ENCODE measurements at places on chromosomes 4 and X.

- no peaks in the 10 kb centered on the region for H3K27me3 ChIP-seq
- H3K36me3 ChIP-seq, result no peaks in the 10 kb centered on the region
- H3K27ac ChIP-seq, result no peak overlapping the region
- H3K4me3 ChIP-seq, result no peak overlapping the region
- H3K4me1 ChIP-seq, result no peaks in the 10 kb centered on the region
These were observed 9.9 kb upstream of the MID1 start for GRCh38 chrX:10630320-10630719.

- H3K27me3 ChIP-seq, result no peaks in the 10 kb centered on the region
- no peak overlapping the region for H3K27ac ChIP-seq
- H3K4me3 ChIP-seq, result no peak overlapping the region
- H3K36me3 ChIP-seq, result no peaks in the 10 kb centered on the region
- DNase-seq, result no peak
These were observed 19.5 kb downstream of the TMPRSS11E start for GRCh38 chr4:68466751-68467150.

DNA sequence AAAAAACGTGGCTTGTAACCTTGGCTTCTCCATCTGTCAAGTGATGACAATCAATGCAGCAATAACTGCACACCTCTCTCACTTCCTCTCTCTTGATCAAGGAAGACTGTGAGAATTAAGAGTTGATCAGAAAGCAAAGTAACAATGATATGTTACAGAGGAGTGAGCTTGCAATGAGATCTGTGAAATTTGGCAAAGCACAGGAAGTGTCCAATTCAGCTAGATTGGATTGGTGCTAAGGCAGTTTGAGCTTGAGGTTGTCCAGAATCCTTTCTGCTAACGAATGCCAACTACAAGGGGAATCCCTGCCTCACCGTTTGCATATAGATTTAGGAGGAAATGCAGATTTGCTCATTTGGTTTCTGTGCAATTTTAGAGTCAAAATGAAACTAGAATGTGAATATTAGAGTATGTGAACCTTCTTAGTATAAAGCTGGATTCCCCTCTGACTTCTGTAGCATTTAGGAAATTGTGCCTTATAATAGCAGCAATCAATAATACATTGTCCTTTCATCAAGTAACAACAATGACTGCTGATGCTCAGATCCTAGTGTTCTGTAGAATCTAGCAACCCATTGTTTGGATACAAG lies 346.4 kb downstream of the PTTG2 start:
- H3K27me3 ChIP-seq, result no peaks in the 10 kb centered on the region
- peaks cover 43% of the 10 kb centered on the region for H3K4me1 ChIP-seq
- H3K36me3 ChIP-seq, result peaks cover 3% of the 10 kb centered on the region

- H3K4me3 ChIP-seq, result no peak overlapping the region
- no peaks in the 10 kb centered on the region for H3K36me3 ChIP-seq
- no peaks in the 10 kb centered on the region for H3K27me3 ChIP-seq
- H3K4me1 ChIP-seq, result no peaks in the 10 kb centered on the region
These were observed 117.4 kb upstream of the GPM6A start for GRCh38 chr4:175929441-175929840.

GRCh38 chrX:21998037-21998436 lies 34.1 kb upstream of the PHEX start:
- H3K4me3 ChIP-seq, result no peak overlapping the region
- no peak overlapping the region for H3K27ac ChIP-seq
- no peak for DNase-seq

- no peaks in the 10 kb centered on the region for H3K27me3 ChIP-seq
- no peaks in the 10 kb centered on the region for H3K36me3 ChIP-seq
- DNase-seq, result no peak
- no peak overlapping the region for H3K4me3 ChIP-seq
These were observed 43.3 kb upstream of the PDGFC start for GRCh38 chr4:157014621-157015591.

GRCh38 chrX:149470955-149471354 lies 34.2 kb downstream of the IDS start:
- H3K27me3 ChIP-seq, result no peaks in the 10 kb centered on the region
- no peak overlapping the region for H3K4me3 ChIP-seq
- H3K4me1 ChIP-seq, result peaks cover 5% of the 10 kb centered on the region
- no peaks in the 10 kb centered on the region for H3K36me3 ChIP-seq
- DNase-seq, result peak; percentile 48
- no peak overlapping the region for H3K27ac ChIP-seq

- H3K4me3 ChIP-seq, result no peak overlapping the region
- H3K4me1 ChIP-seq, result no peaks in the 10 kb centered on the region
- no peak for DNase-seq
- H3K27ac ChIP-seq, result no peak overlapping the region
These were observed 12.4 kb downstream of the WWC2 start for GRCh38 chr4:183111452-183111885.

DNA sequence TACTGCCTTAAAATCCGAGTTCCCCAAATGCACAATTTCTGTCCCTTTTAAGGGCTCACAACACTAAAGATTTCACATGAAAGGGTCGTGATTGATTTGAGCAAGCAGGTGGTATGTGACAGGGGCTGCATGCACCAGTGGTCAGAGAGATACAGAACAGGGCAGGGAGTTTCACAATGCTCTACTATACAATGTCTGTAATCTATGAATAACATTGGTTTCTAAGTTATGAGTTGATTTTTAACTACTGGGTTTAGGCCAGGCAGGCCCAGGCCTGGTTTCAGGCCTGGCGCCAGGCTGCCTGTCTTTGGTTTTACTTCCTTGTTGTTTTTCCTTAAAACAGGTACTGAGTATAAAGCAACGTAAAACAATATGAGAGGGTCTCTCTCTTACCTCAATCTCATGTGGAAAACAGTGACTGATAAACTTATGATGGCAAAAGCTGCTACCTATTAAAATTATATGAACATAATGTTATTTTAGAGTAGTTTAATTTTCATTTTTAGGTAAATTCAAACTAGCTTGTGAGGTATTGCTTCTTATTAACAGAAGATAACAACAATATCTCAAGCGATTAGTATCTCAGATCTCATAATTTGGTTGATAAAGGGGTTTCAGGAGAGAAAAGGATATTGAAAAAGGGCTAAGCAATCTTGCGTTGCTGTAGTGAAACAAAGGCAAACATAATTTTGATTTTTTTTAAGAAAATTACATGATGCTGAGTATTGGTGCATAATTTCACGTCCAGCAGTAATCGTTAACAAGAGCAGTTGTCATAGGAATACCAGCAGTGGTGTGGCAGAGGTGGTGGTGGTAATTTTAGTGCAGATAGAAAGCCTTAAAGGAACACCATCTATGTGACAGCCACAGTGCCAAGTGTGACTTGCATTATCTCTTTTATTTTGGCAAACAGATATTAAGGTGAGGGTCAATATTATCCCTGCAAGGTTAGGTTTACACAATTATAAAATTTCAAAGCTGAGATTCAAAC lies 944.4 kb upstream of the GRID2 start:
- no peaks in the 10 kb centered on the region for H3K4me1 ChIP-seq
- no peak overlapping the region for H3K27ac ChIP-seq
- no peaks in the 10 kb centered on the region for H3K36me3 ChIP-seq
- H3K4me3 ChIP-seq, result no peak overlapping the region
- H3K27me3 ChIP-seq, result no peaks in the 10 kb centered on the region

GRCh38 chrX:82973646-82974045 lies 534.4 kb upstream of the POU3F4 start:
- H3K4me3 ChIP-seq, result no peak overlapping the region
- no peak for DNase-seq
- H3K36me3 ChIP-seq, result no peaks in the 10 kb centered on the region
- H3K4me1 ChIP-seq, result no peaks in the 10 kb centered on the region

- no peak for DNase-seq
- peaks cover 62% of the 10 kb centered on the region for H3K27me3 ChIP-seq
- no peaks in the 10 kb centered on the region for H3K4me1 ChIP-seq
These were observed 6.3 kb downstream of the PRSS12 start for GRCh38 chr4:118346495-118346894.

DNA sequence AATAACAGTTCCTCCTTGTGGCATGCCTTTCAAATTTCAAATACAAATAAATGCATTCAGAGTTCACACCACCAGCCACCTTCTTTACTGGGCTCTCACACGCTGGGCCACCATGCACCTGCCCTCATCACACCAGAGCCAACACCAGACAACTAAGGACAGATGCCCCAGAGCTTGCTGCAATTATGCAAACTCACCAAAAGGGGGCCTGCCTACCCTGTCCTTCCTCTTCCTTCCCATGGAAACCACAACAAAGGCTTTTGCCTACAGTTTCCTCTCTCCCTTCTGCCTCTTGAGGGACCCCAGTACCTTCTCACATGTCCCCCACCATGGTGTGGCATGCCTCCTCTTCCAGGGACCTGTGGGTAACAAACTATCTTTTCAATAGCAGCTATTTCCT lies 1333.9 kb upstream of the TENM3 start:
- no peak overlapping the region for H3K27ac ChIP-seq
- DNase-seq, result no peak
- H3K36me3 ChIP-seq, result peaks cover 2% of the 10 kb centered on the region
- H3K4me3 ChIP-seq, result no peak overlapping the region
- no peaks in the 10 kb centered on the region for H3K27me3 ChIP-seq
- H3K4me1 ChIP-seq, result no peaks in the 10 kb centered on the region

- no peaks in the 10 kb centered on the region for H3K4me1 ChIP-seq
- no peak for DNase-seq
- H3K27me3 ChIP-seq, result no peaks in the 10 kb centered on the region
- H3K36me3 ChIP-seq, result no peaks in the 10 kb centered on the region
These were observed 95.9 kb upstream of the RPS6KA3 start for GRCh38 chrX:20362268-20363267.

DNA sequence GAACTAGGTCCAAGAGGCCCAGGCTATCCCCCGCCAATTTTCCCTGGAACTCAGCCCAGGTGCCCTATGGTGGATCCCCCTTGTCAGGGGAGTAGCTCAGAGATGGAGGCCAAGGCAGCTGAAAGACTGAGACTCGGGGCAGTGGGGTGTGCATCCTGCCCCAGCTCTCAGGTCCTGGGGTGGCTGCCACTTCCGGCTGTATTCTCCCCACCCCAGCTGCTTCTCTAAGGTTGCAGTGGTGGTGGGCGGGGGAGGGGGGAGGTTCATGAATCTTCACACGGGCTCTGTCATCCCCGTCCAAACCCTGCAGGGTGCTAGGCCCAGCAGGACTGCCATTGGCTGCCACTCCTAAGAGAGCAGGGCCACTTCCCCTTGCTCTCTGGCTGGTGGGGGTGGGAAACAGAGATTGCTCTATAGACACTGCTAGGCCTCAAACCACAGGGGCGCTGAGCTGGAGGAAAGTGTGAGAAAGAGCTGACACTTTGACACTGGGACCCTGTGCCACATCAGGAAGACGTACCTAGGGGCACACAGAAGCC lies 1.5 kb downstream of the SASH3 start:
- peaks cover 46% of the 10 kb centered on the region for H3K36me3 ChIP-seq
- peak; percentile 38 for DNase-seq
- H3K4me3 ChIP-seq, result peak overlapping the region; percentile 91
- no peaks in the 10 kb centered on the region for H3K27me3 ChIP-seq
- peak overlapping the region; percentile 80 for H3K27ac ChIP-seq

- DNase-seq, result no peak
- H3K27me3 ChIP-seq, result no peaks in the 10 kb centered on the region
- no peaks in the 10 kb centered on the region for H3K36me3 ChIP-seq
- H3K4me3 ChIP-seq, result peak overlapping the region; percentile 40
- H3K4me1 ChIP-seq, result peaks cover 9% of the 10 kb centered on the region
- no peak overlapping the region for H3K27ac ChIP-seq
These were observed 23.2 kb upstream of the SORCS2 start for GRCh38 chr4:7169134-7169533.

DNA sequence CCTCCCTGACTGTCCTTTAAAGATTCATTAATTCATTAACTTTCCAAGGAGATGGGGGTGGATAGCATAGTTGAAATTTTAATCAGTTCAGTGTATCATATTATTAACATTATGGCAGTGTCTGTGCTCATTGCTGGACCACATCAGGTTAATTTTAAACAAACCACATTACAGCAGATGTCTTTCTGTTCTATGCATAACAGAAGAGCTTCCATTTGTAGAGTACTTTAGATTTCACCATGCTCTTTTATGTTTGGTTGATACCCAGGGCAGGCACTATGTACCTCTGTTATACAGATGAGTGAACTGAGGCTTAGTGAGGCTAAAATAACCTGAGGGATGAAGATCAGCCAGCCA lies 41.1 kb downstream of the AFF2 start:
- H3K27me3 ChIP-seq, result no peaks in the 10 kb centered on the region
- no peaks in the 10 kb centered on the region for H3K4me1 ChIP-seq
- DNase-seq, result no peak
- H3K4me3 ChIP-seq, result no peak overlapping the region

- DNase-seq, result peak; percentile 13
- peaks cover 33% of the 10 kb centered on the region for H3K4me1 ChIP-seq
- no peak overlapping the region for H3K27ac ChIP-seq
- H3K27me3 ChIP-seq, result no peaks in the 10 kb centered on the region
- H3K4me3 ChIP-seq, result peak overlapping the region; percentile 83
These were observed 1.3 kb downstream of the CHST7 start for GRCh38 chrX:46574774-46575381.

- no peak overlapping the region for H3K4me3 ChIP-seq
- no peak overlapping the region for H3K27ac ChIP-seq
- peaks cover 15% of the 10 kb centered on the region for H3K27me3 ChIP-seq
- DNase-seq, result no peak
- peaks cover 17% of the 10 kb centered on the region for H3K4me1 ChIP-seq
These were observed 183.5 kb upstream of the RBPJ start for GRCh38 chr4:26137288-26137687.

GRCh38 chrX:39910651-39911050 lies 187.1 kb downstream of the BCOR start:
- no peak for DNase-seq
- no peak overlapping the region for H3K4me3 ChIP-seq
- no peaks in the 10 kb centered on the region for H3K27me3 ChIP-seq
- H3K4me1 ChIP-seq, result no peaks in the 10 kb centered on the region
- H3K36me3 ChIP-seq, result no peaks in the 10 kb centered on the region

GRCh38 chr4:80112236-80112635 lies 39.2 kb upstream of the ANTXR2 start:
- no peak overlapping the region for H3K27ac ChIP-seq
- H3K27me3 ChIP-seq, result peaks cover 7% of the 10 kb centered on the region
- no peak for DNase-seq
- no peaks in the 10 kb centered on the region for H3K36me3 ChIP-seq
- no peak overlapping the region for H3K4me3 ChIP-seq

- no peak overlapping the region for H3K4me3 ChIP-seq
- H3K4me1 ChIP-seq, result peaks cover 6% of the 10 kb centered on the region
- H3K27ac ChIP-seq, result no peak overlapping the region
- H3K36me3 ChIP-seq, result peaks cover 2% of the 10 kb centered on the region
- peak; percentile 30 for DNase-seq
These were observed 4.9 kb upstream of the ZNF81 start for GRCh38 chrX:47831788-47832187.

DNA sequence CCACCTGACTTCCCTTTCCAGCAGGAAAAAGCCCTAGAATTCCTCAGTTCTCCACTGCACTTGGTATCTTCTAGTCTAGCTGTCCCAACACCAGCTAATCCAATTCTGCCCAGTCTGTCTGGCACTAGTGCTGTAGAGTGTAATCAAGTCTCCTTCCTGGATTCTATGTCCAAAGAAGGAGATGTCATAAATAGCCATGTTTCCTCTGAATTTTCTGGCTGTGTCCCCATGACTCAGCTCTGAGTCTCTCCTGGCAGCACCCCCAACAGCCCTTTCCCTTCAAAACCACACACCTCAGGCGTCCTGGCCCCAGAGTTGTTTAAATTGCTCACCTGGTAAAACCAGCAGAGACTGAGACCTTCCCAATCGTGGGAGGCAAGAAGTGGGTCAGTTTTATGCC lies 197.2 kb downstream of the GRXCR1 start:
- no peak for DNase-seq
- no peaks in the 10 kb centered on the region for H3K36me3 ChIP-seq
- H3K4me1 ChIP-seq, result no peaks in the 10 kb centered on the region
- no peaks in the 10 kb centered on the region for H3K27me3 ChIP-seq
- H3K4me3 ChIP-seq, result no peak overlapping the region

- no peak overlapping the region for H3K4me3 ChIP-seq
- H3K27me3 ChIP-seq, result no peaks in the 10 kb centered on the region
- no peak for DNase-seq
These were observed 38.1 kb downstream of the CBLL2 start for GRCh38 chrX:22310779-22311178.
